ENCODE measurements at places on chromosomes 16 and 17.

GRCh38 chr16:56115817-56116576 is 75.3 kb upstream of the GNAO1 start:
- DNase-seq = no peak

GRCh38 chr17:16378636-16379282 is 2.1 kb upstream of the UBB start:
- no peak for DNase-seq

GRCh38 chr16:3256866-3257465 is 533 bp upstream of the MEFV start:
- no peak for DNase-seq

GRCh38 chr17:78197147-78197832 is 10.1 kb downstream of the AFMID start:
- DNase-seq = no peak

DNA sequence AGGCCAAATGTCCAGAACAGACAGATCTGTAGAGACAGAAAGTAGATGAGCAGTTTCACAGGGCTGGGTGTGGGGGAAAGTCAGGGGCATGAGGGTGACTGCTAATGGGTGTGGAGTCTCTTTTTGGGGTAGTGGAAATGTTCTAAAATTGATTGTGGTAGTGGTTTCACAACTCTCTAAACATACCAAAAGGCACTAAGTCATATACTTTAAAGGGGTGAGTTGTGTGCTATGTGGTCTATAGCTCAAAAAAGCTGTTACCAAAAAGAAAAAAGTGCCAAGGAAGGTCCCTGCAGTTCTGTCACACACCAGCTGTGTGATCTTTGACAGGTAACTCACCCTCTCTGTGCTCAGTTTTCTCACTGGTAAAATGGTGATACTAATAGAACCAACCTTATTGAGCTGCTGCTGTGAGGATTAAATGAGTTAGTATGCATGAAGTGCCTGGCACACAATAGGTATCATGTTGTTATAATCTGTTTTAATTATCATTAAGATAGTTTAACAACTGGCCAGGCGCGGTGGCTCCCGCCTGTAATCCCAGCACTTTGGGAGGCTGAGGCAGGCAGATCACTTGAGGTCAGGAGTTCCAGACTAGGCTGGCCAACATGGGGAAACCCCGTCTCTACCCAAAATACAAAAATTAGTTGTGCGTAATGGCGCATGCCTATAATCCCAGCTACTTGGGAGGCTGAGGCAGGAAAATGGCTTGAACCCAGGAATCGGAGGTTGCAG is 10.3 kb downstream of the ITGAX start:
- DNase-seq = no peak

DNA sequence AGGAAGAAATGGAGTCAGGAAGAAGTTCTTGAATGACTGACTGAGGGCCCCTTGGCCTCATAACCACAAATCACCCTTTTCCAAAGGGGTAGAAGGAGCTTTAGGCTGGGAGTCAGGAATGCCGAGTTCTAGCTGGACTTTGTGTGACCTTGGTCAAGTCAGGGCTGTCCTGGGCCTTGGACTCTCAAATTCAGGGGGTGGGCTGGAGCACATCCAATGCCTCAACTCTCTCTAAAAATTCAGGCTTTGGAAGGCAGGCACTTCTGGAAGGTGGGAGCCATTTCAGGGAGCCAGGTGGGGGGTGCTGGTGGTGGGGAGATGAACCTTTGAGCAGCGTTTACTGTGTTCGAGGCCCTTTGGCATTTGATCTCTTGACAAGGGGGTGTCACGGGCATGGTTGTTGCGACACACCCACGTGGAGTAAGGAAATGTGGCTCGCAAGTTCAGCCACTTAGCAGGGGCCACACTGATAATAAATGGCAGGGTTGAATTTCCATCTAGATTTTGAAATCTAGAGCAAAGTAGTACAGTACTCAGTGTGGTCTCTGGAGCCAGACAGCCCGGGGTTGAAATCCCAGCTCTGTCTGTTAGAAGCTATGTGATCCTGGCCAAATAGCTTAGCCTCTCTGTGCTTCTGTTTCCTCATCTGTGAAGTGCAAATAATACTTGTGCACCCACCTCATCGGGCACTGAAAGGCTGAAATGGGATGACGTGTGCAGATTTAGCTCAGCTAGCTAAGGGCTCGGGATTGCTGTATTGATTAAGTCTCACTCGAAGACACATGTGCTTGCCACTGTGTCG is 47.1 kb upstream of the CIBAR2 start:
- DNase-seq = no peak

DNA sequence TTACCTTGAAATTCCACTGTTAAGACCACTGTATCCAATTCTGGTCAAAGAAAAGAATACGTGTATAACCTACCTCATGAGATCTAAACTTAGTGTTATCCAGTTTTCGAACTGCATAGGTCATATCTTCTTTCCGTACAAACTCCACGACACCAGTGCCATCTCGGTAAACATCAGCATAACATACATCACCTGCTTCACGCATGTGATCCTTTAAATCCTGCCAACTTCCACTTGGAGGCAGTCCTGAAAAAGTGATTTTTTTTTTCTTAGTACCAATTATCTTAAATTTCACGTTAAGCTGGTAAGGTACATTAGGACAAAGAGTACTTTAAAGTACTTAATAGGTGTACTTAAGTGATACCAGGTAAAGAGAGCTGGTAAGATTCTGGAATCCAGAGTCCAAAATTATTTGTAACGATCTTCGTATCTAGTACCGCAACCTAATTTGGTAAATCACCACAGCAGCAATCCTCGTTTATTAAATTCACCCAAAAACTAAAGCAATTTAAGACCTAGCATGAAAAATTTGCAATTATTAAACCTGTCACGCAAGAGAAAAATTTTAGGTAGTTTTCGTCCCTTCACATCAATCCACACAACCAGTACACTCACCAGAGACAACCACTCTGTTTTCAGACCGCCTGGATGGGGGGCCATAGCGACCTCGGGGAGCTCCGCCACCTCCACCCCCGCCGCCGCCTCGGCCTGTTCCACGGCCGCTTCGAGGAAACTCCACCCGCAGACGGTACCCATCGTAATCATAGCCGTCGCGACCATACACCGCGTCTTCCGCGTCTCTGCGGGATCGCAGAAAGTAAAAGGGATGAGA is 1.1 kb downstream of the SRSF1 start:
- DNase-seq = no peak

DNA sequence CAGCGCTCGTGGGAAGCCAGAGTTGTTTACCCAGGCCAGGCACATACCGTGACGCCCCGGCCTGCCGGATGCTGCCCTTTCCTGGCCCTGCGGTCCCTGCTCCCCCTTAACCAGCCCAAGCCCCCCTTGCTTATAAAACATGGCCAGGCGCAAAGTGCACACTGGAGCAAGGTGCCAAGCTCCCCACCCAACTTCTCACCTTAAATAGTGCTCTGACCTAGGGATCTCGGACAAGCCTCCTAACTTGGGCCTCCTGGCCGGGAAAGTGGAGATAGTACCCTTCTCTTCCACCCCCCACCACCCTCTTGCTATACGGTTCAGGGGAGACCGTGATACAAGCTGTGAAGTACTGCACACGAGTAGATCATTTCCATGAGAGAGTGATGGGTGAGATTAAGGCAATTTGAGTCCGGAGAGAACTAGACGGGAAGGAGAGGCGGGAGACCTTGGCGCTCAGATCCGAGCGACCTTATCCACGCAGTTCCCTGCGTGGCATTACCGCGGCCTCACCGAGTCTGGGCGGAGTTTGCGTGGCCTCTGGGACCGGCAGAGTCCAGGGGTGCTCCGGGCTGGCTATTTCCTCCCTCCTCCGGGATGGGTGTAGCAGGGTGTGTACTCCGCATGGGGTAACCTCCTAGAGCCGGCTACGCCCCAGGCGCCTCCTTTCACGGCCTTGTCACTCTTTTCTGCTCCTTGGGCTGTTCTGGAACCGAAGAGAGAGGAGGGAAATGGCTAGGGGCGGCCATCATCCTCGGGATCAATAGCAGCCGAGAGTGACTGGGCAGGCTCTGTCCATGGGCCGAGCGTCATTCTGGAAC is 4.4 kb upstream of the LHX1 start:
- DNase-seq = no peak

DNA sequence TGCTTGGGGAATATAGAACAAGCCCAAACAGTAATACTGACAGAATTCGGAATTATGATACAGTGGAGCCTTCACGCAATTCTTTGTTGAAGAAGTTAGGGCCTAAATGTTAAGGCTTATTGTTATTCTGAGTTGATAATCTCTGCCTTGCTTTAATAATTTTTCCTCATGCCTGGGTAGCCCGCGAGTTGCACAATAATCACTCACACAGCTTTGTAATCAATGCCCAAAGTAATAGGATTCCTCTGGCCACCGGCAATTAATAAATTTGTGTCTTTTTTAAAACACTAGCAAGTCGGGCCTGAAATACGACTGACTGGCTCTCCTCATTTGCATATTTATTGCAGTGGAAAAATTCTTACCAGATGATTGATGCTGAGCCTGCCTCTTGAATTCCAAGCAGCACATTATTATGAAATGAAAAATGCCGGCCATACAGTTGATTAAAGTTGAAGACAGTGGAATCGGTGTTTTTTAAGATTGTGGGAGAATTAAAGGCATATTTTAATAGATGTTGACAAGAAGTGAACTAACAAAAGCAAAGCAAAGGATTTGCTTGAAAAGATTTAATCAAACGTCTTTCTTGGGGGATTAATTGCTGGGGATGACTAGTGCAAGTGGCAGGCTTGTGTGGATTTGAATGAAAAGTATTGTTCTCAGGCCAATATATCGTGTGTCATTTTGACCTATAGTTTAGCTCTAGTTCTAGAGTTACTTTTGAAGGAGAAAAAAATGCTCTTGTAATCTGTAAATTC is 30.2 kb downstream of the AATF start:
- DNase-seq = no peak

GRCh38 chr17:60049936-60050335 is 28.8 kb downstream of the HEATR6 start:
- DNase-seq = no peak

DNA sequence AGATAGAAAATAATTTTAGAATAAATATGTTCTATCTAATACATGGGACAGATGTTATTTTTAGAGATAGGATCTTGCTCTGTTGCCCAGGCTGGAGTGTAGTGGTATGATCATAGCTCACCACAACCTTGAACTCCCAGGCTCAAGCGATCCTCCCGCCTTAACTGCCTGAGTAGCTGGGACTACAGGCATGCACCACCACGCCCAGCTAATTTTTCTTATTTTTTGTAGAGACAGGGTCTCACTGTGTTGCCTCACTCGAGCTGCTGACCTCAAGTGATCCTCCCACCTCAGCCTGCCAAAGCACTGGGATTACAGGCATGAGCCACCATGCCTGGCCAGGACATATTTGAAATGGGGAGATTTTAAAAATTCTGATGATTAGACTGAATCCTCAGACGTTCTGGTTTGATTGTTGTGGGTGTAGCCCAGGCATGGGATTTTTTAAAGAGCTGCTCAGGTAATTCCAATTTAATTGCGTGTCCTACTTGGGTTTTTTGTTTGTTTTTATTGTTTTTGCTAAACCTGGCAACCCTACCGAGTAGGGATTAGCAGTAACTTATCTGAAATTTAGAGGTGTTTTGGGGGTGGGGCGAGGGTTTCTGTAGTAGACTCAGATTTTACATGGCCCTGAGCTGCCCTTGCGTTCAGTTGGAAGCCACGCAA is 142.9 kb downstream of the RAB11FIP4 start:
- DNase-seq = no peak

GRCh38 chr17:6020376-6021010 is 49.7 kb upstream of the WSCD1 start:
- no peak for DNase-seq

DNA sequence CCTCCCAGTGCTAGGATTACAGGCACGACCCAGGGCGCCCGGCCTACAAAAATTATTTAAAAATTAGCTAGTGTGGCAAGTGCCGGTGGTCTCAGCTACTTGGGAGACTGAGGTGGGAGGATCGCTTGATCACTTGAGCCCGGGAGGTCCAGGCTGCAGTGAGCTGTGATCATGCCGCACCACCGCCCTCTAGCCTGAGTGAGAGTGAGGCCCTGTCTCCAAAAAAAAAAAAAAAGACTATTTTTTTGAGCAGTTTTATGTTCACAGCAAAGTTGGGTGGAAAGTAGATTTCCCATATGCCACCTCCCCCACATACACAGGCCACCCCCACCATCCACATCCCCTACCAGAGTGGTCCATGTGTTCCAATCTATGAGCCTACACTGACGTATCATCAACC is 84.9 kb downstream of the MGAT5B start:
- DNase-seq = no peak

- DNase-seq = no peak
These were observed 37.2 kb downstream of the LITAFD start for GRCh38 chr16:8919089-8919933.

GRCh38 chr16:7038475-7038874 is 294.2 kb upstream of the RBFOX1 start:
- DNase-seq = no peak

GRCh38 chr16:85296859-85297660 is 184.8 kb upstream of the CIBAR2 start:
- peak; percentile 87 for DNase-seq

- no peak for DNase-seq
These were observed 16.5 kb downstream of the CRISPLD2 start for GRCh38 chr16:84836234-84836647.

DNA sequence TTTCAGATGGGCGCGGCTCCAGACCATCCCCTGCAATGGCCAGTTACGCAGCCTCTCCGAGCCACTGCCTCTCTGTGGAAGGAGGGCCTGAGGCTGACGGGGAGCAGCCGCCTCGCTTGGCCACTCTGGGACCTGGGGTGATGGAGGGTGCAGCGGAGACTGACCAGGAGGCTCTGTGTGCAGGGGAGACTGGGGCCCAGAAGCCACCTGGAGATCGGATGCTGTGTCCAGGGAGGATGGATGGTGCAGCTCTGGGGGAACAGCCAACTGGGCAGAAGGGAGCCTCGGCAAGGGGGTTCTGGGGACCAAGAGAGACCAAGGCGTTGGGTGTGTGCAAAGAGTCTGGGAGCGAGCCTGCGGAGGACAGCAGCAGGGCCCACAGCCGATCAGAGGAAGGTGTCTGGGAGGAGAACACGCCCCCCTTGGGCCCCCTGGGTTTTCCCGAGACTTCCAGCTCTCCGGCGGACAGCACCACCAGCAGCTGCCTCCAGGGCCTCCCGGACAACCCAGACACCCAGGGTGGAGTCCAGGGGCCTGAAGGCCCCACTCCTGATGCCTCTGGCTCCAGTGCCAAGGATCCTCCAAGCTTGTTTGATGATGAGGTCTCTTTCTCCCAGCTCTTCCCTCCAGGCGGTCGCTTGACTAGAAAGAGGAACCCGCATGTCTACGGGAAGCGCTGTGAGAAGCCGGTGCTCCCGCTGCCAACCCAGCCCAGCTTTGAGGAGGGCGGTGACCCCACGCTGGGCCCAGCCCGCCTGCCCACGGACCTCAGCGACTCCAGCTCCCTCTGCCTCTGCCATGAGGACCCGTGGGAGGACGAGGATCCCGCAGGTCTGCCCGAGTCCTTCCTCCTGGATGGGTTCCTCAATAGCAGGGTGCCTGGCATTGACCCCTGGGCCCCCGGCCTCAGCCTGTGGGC is 17.4 kb upstream of the ZFPM1 start:
- DNase-seq = no peak

DNA sequence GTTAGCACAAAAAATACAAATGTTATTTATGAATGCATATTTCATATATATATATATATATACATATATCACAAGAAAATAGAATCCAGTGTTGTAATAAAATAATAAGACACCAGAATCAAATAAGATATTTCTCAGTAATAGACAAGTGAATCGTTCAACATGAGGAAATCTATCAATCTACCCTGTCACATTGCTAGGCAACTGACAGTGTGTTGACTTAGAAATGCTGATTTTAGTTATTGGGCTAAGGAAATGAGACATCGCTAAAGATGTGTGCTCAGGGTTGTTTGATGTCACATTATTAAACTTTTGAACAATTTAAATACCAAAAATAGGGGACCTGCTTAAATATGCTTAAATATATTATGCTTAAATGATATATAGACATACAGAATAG is 49.9 kb upstream of the DNAH9 start:
- DNase-seq = no peak
